K562 (cell line): ENCODE measurements at places on chromosomes 11 and 22.
A peak's percentile ranks its signal among the peaks of the same experiment; 100 is the strongest.

DNA sequence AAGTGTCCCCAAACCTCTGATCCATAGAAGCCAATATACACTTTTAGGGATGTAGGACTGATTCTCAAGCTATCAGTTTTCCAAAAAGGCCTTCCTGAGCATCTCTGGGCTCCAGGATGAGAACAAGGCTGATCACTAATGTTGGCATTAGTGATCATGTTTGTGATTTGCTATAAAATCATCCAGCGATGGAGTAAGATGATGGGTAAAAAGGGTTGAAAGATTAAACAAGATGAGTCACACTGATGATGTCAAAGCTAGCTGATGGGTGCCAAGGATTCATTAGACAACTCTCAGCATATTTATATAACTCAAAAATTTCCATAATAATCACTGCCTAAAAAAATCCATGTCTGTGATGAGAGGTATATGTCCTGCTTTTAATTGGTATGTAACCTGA, 42.8 kb downstream of the ZNF280B start:
- DNase-seq: no peak

GRCh38 chr22:21446827-21447690, 20.1 kb upstream of the TMEM191C start:
- DNase-seq: no peak

- no peak for DNase-seq
These were observed 470.1 kb upstream of the LARGE1 start for GRCh38 chr22:34390400-34390799.

DNA sequence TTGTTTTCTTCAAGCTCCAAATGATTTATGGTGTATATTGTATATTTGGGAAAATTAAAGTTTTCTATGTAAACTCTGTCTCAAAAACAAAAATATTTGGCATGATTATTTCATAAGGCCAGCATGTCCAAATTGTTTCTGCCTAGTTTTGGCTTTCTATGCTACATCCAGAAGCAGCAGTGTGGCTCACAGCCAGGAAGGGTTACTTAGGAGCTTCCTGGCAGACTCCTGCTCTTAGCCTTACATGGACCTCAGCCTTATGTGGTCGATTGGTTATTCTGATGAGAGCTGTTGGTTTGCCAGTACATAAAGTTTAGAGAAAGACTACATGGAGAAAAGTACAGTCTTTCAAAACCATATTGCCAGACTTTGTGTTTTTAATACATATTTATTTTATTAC, 297.7 kb upstream of the FAT3 start:
- no peak for DNase-seq

DNA sequence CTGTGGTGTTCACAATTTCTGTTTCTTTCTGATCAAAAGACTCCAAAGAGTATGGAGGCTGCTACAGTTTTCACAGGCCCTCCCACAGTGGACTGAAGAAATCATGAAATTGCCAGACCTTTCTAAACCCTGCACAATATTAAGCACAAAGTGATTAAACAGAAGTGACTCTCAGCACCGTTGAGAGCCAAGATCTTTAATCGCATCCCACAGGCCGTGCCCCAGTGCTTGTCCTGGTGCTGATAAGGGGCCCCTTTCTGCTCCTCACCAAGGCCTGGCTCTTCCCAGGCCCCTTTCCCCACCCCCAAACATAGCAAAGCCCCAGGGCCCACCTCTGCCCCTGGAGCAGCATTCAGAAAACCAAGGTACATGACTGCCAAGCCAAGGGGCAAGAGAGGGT, 57.4 kb upstream of the BMAL1 start:
- no peak for DNase-seq

DNA sequence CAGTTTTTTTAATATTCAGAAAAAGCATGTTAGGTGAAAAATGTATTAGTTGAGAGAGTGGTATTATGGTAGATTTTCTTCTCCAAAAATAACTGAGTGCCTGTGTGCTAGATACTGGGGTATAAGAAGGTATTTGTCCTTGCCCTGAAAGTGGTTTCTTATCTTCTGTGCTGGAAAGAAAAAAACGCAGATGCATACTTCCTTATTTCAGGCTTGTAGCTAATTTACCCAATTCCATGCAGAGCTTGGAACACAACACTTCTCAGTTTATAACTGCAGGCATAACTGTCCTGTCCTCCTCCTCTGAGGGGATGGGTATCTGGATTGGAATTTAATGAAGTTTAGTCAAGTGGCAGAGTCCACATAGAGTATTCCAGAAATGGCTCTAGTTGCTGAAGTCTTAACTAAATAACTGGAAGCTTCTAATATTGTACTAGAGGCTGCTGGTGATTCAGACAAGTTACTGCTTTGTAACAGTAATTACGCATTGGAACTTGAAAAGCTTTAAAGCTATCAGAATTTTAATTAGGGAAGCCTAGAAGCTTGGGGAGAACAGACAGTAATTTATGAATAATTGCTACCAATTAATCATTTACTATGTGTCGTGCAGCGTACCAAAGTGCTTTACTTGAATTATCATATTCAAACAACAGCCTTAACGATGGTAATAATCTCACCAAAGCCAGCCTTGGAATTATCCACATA, 12.7 kb upstream of the C11orf91 start:
- DNase-seq: no peak

DNA sequence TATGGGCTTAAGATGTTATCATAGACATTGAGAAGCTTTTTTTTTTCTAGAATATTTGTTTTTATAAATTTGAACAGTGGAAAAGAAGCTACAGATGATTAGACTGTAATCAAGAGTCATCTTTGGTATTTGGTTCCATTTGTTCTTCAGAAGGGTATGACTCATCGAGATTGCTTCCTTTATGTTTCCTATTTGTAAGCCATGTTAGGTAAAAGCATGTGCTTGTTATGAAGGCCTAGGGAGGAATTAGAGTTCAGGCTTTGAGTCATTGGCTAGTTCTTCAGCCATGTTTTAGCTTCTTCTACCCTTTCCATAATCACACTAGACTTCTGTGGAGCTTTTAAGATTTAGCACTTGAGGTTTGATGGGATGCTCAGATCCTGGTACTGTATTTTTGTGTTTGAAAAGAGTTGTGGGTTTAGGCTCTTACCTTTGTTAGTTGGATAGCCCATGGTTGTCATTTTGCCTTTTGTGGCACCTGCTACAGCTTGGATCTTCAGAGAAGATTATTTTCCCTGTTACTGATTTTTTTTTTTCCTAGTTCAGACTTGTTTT, 44.3 kb downstream of the POLD3 start:
- peak; percentile 18 for DNase-seq

DNA sequence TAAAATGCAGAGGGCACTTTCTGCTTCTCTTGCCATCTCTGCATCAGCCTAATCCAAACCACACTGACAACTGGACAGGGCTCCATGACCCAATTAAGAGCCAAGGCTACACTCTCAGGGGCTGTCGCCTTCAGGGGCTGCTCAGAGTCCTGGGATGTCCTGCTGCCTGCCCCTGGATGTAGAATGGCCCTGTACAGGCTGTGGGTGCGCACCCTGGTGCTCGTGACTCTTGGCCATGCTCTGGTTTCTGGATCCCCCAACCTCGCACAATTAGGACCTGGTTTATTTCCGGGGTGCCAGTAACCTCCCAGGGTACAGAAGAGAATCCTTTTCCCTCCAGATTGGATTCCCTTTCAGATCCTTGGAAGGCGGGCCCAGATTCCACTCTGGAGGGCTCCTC, 11.3 kb downstream of the IFT27 start:
- DNase-seq: no peak

- no peak for DNase-seq
These were observed 24.9 kb downstream of the CLPB start for GRCh38 chr11:72409458-72409857.

DNA sequence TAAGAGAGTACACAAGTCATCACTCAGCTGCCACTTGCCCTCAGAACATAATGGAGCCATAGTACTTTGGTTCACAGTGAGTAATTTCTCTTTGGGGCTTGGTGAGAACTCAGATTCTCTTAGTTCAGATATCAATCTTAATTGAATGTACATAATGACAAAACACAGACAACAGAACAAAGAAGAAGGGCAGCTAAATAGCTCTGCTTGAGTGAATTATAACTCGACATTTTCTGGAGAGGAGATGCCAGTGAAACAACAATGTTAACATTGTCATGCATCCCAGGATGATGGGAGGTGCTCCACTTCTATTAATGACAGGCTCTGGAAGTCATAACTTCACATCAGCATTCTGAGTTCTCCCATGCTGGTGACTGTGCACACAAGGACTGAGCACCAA, 508.1 kb downstream of the TMEM135 start:
- DNase-seq: no peak

GRCh38 chr11:32890843-32891656, 1.6 kb upstream of the QSER1 start:
- DNase-seq: no peak

DNA sequence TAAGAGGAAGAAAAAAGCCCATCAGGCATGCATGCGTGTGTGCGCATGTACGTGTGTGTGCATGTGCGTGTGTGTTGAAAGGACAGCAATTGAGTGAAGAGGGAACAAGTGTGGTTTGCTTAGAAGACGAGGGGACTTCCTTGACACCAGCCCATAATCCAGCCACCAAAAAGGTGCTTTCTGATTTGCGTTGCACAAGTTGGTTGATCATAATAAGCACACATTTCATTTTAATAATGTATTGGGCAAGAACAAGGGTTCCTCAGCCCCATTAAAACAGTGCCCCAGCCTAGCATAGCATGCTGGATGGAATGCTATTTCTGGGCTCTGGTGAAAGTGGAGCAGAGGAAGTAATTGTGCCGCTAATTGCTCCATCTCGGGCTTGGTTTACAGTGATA, 493.2 kb downstream of the MIAT start:
- no peak for DNase-seq

DNA sequence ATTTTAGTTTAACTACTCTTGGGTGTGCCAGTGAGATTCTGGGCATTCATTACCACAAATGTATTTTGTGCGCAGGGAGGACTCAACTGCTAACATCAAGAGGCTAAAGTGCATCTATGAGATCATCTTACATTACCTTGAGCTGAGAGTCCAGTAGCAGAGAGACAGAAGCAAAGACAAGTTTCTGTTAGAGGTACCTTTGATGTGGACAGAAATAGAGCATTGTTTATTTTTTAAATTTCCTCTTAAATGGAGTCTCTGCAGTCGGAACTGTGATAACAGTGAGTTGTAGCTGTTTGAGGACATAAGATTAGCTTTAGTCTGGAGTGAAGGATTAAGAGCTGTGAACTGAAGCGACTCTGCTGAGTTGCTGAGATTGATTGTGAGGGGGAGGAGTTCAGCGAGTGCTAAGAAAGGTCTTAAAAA, 297.0 kb downstream of the CADM1 start:
- DNase-seq: no peak

GRCh38 chr22:48235744-48236143, 1473.3 kb downstream of the TBC1D22A start:
- no peak for DNase-seq

DNA sequence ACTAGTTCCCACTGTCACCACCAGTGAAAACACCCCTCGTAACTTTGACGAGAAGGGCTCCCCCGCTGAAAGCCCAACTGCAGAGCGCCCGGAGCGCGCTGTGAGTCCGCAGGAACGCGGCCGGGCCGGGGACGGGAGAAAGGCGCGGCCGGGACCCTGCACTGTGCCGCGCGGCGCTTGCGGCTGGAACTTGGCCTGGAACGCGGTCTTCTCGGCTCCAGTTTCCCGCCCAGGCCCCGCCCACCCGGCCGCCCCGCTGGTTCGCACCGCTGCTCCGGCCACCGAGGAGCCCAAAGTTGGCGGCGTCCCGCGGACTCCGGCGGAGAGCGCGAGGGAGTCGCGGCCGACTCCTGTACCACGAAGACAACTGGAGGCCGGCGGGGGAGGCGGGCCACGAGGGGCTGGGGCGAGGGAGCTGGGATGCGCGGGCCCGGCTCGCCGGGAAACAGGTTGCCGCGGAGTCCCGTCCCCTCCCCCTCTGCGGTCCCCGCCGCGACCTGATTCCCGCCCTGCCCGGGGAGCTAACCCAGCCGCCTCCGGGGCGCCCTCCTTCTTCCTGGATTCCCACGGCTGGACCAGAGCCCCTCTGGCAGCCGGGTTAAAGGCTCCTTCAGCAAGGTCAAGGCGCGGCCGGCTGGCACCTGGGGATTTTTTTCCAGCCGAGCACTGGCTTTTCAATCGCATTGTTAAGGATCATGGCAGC, 3.4 kb downstream of the TENM4 start:
- no peak for DNase-seq

GRCh38 chr11:64484191-64485022, 106.6 kb upstream of the SLC22A12 start:
- DNase-seq: peak; percentile 36

GRCh38 chr11:120890609-120891320, 133.1 kb upstream of the TBCEL start:
- DNase-seq: no peak

DNA sequence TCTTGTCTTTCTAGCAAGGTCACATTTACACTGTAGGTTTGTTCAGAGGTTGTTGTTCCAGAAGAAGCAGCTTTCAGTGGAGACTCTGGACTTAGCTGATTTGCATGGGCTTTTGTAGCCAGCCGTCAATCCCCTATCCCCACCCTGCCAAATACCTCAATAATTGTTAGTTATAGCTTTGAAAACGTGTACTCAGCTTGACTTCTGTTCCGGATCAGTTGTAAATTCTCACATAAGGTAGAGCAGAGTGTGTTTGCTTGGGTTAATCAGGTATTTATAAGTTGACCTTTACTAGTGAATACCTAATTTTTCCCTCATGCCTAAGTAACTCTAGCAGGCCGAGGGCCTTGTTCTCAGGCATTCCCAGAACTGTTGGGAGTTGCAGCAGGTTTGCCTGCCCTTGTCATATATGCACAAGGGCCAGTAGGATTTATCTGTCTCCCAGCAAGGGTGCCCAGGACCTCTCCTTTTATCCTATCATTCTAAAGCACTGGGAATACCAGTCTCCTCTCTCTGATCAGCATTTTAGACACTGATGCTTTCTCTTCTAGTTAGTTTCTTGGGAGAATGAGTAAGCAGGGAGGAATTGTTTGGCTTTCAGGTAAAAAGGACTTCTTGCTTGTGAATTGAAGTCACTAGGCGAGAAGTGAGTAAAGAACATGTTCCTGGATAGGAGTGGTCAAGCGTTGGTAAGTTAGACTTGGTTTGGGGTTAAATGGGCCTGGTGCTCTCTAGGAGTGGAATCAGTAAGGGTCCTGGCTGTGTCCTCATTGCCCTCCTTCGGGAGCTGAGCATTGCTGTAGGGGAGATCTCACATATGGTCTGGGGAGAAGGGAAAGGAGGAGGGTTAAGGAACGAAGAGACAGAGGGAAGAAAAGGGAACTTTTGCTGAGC, 22.1 kb downstream of the STIM1 start:
- DNase-seq: no peak

DNA sequence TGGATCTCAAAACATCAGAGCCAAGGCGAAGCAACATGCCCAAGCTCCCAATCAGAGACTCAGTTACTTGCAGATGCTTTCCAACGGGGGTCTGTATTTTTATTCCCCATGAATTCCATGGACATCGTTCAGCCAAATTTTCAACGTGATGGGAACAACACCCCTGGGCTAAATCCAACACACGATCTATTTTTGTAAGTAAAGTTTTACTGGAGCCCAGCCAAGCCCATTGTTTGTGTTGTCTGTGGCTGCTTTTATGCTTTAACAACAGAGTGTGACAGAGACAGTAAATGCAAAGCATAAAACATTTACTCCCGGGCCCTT, 33.7 kb downstream of the SLC5A1 start:
- no peak for DNase-seq

GRCh38 chr22:22042599-22043295, 60.2 kb upstream of the TOP3B start:
- DNase-seq: no peak

- DNase-seq: no peak
These were observed 90.7 kb downstream of the RTL6 start for GRCh38 chr22:44407171-44407986.

- DNase-seq: no peak
These were observed 2.5 kb upstream of the DERL3 start for GRCh38 chr22:23841292-23841691.

- no peak for DNase-seq
These were observed 2.8 kb downstream of the USH1C start for GRCh38 chr11:17541330-17541885.

GRCh38 chr11:69393865-69394233, 87.6 kb upstream of the LINC01488 start:
- peak; percentile 65 for DNase-seq
